Left ventricle myocardium superior (tissue), 1 donor: ENCODE measurements at places on chromosomes 1 and 21. TPM values are rescaled to one million over a fixed set of nuclear protein-coding genes. Genes with fewer than 3 reads are reported as not detected.

Gene CCT3
- 131 TPM for total RNA-seq

Gene FAM131C
- total RNA-seq: 3.7 TPM

Gene NBPF1
- 12.2 TPM for total RNA-seq

Gene F13B
- total RNA-seq: not detected

Gene MKNK1
- 42.5 TPM for total RNA-seq

Gene SPATA45
- total RNA-seq: not detected

Gene ADAMTS5
- total RNA-seq: 3.0 TPM

Gene TSPAN2
- total RNA-seq: 6.2 TPM

Gene CEPT1
- 14.4 TPM for total RNA-seq

Gene B4GALT2
- total RNA-seq: 35.6 TPM

Gene SLAMF6
- total RNA-seq: 0.59 TPM

Gene DNAJC6
- total RNA-seq: 3.6 TPM

Gene ASCL5
- not detected for total RNA-seq

- DNase-seq: no peak
Measured at GRCh38 chr1:72366466-72366865, 84.1 kb upstream of the NEGR1 start.

DNA sequence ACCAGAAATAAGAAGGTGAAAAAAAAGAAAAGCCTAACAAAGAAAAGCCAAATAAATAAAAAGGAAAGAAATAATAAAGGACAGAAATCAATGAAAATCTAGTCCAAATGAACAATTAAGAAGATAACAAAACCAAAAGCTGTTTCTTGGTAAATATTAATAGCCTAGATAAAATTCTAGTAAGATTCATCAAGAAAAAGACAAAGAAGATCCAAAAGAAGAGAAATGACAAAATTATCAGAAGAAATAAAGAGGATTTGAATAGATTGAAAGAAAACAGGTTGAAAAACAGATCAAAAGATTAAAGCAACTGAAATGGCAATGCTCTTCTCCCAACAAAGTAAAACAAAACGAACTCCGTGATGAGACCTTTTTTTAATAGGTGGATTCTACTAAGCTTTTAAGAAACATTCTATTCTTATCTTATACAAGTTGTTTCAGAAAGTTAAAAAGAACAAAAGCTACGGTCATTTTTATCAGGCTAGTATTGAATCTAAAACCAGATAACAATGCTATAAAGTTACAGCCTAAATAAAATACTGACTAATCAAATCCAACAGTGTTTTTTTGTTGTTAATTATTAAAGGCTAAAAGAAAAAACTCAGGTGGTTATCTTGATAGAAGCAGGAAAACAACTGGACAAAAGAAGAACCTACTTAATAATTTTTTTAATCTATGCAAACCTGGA, 50.9 kb downstream of the ENAH start:
- DNase-seq: no peak

DNA sequence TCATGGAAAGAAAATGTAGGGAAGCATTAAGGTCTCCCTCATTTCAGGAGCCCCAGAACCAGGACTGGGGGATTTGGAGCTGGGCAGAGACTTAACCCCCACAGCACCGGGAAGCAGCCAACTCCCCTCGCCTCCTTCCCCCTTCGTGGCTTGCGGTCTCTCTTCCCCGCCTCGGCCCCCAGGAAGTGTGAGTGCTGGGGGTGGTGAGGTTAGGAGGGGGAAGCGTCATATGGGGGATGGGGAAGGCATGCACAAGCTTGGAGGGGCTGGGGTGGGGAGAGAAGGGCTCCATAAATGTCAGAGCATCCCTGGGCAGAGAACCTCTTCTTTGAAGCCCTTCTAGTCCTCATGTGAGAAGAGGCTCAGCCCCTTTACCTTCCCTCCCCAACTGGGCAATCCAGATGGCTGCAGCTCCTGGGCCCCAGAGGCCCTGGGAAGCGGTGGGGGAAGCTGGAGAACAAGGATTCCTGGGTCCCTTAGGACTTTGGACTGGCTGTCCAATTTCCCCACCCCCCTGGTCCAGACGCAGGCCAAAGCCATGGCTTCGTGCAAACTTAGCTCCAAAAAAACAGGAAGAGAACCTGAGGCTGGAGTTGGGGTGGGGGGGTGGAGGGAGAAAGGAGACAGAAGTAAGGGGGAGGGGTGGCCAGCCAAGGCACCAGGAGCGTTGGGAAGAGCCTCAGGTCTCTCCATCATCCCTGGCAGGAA, 7.8 kb downstream of the ZBTB7B start:
- DNase-seq: peak; percentile 27

DNA sequence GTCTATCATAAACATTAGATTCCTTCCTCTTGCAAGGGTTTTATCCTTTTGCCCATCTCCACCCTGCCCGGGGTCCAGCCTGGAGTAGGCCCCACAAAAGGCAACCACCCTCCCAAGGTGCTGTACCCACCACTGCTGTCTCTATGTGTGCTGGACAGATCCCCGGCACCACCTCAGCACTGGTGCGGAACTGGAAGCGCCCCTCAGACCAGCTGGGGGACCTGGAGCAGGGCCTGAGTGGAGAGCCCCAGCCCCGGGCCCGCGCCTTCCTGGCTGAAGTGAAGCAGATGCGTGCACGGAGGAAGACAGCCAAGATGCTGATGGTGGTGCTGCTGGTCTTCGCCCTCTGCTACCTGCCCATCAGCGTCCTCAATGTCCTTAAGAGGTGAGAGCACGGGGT, 5.9 kb downstream of the HCRTR1 start:
- no peak for DNase-seq

- peak; percentile 64 for DNase-seq
Measured at GRCh38 chr1:111719674-111720132, 19.5 kb downstream of the INKA2 start.

- DNase-seq: no peak
Measured at GRCh38 chr1:18463984-18464664, 16.6 kb upstream of the KLHDC7A start.

DNA sequence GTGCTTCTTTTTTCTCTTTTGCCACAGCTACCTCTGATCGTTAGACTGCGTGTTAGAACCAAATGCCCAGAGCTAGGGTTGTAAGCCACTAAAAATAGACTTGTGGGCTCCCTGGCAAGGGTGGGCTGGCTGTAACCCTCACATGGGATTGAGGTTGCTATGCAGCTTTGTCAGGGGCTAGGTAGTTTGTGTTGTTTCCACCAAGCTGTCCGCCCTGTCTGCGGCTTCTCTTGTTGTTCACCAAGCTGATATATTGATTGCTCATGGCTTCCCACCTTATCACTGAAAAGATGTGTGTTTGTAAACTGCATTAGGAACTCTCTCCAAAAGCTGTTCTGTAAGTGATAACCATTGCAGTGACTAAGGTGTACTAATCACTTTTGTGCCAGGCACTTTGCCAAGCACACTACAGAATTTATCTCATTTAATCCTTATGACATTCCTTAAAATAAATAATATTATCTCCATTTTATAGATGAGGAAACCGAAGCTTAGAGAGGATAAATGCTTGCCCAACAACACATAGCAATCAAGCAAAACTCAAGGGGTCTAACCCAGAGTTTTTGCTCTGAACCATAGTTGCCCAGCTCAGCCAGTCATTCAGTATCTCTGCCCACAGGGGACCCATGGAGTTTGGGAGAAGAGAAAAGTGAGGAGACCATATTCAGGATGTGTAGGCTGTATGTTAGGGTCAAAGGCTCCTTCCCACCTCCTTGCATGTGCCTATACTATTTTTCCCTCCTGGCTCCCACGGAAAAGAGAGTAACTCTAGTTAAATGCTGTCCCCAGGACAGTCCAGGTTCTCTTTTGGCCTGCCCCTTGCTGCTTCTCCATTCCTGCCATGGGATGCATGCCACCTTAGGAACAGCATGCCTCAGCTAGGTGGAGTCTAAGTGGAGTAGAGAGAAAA, 42.2 kb upstream of the TARBP1 start:
- DNase-seq: no peak

GRCh38 chr1:145729666-145730436, 10.6 kb downstream of the CD160 start:
- DNase-seq: no peak

GRCh38 chr1:57112148-57112547, 146.3 kb upstream of the C8B start:
- DNase-seq: no peak

GRCh38 chr21:15098908-15099307, 34.1 kb upstream of the NRIP1 start:
- no peak for DNase-seq

GRCh38 chr1:204377800-204378668, 18.3 kb upstream of the PLEKHA6 start:
- peak; percentile 39 for DNase-seq

- DNase-seq: no peak
Measured at GRCh38 chr1:244653439-244654107, 647 bp downstream of the DESI2 start.

DNA sequence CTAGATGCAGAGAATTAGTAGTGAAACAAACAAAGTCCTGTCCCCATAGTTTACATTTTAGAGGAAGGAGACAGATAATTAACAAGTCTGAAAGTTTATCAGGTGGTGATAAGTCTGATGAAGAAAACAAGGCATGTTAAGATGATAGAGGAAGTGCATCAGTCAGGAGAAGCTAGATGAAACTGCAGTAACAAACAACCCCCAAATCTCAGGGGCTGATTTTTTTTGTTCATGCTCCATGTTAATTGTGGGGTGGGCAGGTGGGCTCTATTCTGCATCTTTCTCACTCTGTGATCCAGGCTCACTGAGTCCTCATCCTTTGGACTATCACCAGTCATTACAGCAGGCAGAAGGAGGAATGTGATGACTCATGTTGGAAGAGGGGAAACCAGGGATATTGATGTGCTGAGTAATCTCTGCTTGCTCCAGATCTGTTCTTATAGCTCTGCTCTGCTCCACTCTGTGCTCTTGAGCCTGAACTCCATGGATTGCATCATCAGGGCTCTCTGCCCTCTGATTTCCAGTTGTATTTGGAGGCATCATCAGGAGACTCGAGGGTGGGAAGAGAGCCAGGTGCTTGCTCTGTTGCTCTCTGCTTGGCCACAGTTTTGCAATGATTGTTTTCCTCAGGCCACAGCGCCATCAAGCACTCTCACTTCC, 166.9 kb downstream of the IER5 start:
- DNase-seq: no peak

DNA sequence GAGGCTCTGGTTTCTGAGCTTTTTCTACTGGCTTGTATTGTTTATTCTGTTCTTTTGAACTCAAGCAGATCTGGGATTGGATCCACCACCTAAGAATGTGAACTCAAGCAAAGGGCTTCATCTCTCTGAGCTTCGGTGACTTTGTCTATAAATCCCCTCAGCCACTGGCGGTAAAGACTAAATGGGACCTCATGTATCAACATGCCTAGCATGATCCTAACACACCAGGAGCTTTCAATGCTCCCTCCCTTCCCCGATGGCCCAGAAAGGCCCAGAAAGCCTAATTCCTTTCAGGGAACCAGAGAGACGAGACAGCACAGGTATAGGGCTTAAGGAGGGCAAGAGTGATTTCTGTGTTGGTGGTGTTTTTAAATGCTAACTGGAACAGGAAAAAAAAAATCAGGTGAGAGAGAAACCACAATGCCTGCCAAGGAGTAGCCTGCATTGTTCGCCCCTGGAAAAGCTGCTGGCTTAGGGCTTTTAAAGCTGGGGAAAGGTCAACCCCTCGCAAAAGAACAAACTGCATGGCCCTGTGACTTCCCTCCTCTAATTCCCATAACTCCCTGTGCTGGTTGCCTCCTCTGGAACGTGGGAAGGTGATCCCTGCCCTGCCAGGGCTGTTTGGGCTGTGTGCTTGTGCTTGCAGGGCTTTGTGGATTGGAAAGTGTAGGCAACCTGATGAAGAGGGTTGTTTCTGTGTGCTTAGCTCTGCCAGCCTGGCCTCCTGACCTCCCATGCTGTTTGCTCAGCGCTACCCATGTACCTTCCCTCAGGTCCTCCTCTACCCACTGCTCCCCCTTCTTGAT, 147.0 kb downstream of the PLPP3 start:
- no peak for DNase-seq

DNA sequence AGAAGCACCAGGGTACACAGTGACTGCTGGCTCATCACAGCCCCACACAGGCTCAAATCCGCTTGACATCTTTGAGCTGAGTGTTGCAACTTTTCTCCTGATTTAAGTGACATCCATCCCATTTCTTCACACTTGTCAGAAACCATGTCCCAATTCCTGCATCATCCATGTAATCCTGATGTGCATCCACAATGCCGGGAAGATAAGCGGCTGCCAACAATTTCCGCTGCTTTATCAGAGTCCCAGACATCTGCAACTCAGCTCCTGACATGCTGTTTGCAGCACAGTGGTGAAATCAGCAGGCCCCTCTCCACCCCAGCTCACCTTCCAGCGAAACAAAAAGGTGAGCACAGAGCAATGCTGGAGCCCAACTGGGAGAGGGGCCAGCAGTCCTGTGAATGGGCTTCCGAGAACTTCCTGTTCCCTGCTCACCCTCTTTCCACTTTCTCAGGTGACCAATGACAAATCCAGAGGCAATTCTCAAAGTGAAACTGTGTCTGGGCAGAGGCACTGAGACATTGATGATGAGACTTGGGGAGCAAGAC, 581.0 kb downstream of the AJAP1 start:
- no peak for DNase-seq

DNA sequence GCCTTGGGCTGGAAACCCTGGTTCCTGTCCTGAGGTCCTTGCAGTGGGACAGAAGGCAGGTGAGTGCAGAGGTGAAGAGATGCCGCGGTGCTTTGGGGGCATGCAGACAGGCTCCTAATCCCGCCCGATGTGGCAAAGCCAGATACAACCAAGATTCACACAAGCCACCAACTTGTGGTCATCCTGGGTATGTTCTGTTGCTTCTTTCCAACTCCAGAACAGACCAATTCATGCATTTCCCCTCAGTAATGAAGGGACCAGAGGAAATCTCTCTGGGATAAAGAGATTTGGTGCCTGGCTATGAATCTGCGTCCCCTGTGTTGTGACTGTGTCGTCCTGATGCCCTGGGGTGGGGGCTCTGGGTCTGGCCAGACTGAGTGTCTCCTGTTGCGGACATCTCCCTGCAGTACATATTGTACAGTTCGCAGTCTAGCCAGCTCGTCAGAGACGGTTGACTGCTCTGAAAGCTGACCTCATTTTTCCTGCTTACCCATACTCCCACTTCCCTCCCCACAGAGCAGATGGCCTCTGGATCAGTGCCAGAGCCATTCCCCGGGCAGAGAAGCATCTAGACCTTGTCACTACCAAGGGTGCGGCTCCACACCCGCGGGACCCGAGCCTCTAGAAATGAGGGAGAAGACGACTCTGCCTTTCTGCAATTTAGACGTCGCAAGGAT, 216.3 kb downstream of the KIF26B start:
- peak; percentile 55 for DNase-seq

GRCh38 chr21:26236281-26236680, 65.7 kb upstream of the APP start:
- DNase-seq: no peak
